ENCODE measurements at places on chromosomes 1 and 21. TPM values are rescaled to one million over a fixed set of nuclear protein-coding genes. Genes with fewer than 3 reads are reported as not detected.

The CD52 gene
- total RNA-seq = 2.8 TPM

The TMEM82 gene
- not detected for total RNA-seq

The CAPN8 gene
- not detected for total RNA-seq

The AMY1C gene
- not detected for total RNA-seq

The HJV gene
- 274 TPM for total RNA-seq

The SAMSN1 gene
- total RNA-seq = 1.4 TPM

The OSCP1 gene
- total RNA-seq = 6.7 TPM

The WNT3A gene
- total RNA-seq = not detected

The NTPCR gene
- total RNA-seq = 27.7 TPM

The HSPB7 gene
- total RNA-seq = 765 TPM

The CD48 gene
- total RNA-seq = 0.62 TPM

The PRAMEF27 gene
- not detected for total RNA-seq

The NKAIN1 gene
- total RNA-seq = 4.6 TPM

The ASCL5 gene
- not detected for total RNA-seq

The IER5 gene
- 21.6 TPM for total RNA-seq

The CRABP2 gene
- total RNA-seq = 0.98 TPM

The LENEP gene
- not detected for total RNA-seq
